ENCODE measurements at places on chromosomes 2 and 18.

- H3K4me1 ChIP-seq, result peaks cover 13% of the 10 kb centered on the region
- no peak for DNase-seq
- no peaks in the 10 kb centered on the region for H3K36me3 ChIP-seq
- no peak overlapping the region for H3K27ac ChIP-seq
- H3K27me3 ChIP-seq, result no peaks in the 10 kb centered on the region
- H3K4me3 ChIP-seq, result no peak overlapping the region
These were observed 84.3 kb upstream of the FZD7 start for GRCh38 chr2:201949181-201949926.

GRCh38 chr2:217393585-217394032, 533.7 kb upstream of the TNP1 start:
- no peak overlapping the region for H3K27ac ChIP-seq
- no peak overlapping the region for H3K4me3 ChIP-seq
- H3K36me3 ChIP-seq, result peaks cover 12% of the 10 kb centered on the region
- peaks cover 2% of the 10 kb centered on the region for H3K27me3 ChIP-seq

DNA sequence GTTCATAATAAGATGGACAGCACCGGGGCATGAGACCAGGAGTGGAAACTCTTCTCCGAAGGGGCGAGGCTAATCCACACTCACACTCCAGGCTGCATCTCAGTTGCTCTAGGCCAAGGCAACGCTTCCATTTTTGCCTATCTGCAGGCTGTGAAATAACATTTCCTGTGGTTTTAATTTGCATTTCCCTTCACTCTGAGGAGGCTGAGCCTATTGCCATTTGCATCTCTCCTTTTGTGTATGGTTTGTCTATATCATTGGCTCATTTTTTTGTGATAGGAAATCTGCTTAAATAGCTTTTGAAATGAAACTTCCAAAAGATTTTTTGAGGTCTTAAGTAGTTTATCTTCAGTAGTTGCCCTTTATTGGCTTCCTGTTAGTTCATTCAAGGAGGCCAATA, 57.6 kb downstream of the TPGS2 start:
- H3K36me3 ChIP-seq, result no peaks in the 10 kb centered on the region
- peaks cover 8% of the 10 kb centered on the region for H3K4me1 ChIP-seq
- H3K27ac ChIP-seq, result no peak overlapping the region
- H3K27me3 ChIP-seq, result peaks cover 4% of the 10 kb centered on the region
- DNase-seq, result no peak

DNA sequence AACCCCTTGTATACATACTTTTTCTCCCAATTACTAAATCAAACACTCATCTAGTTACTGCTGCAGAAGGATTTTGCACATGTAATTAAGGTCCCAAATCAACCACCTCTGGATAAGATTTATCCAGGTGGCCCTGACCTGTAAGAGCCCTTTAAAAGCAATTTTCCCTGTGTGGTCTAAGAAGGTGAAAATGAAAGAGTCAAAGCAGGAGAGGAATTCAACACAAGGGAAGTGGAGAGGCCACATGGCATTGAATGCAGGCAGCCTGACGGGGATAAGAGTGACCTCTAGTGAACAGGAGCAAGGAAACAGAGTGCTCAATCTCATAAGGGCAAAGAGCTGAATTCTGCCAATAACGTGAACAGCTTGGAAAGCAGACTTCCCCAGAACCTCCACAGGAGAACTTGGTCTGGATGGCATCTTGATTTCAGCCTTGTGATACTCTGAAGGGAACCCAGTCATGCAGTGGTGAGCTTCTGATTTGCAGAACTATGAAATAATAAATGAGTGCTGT, 27.2 kb downstream of the PPP3R1 start:
- peaks cover 27% of the 10 kb centered on the region for H3K4me1 ChIP-seq
- H3K36me3 ChIP-seq, result peaks cover under 1% of the 10 kb centered on the region
- no peaks in the 10 kb centered on the region for H3K27me3 ChIP-seq
- H3K4me3 ChIP-seq, result no peak overlapping the region

DNA sequence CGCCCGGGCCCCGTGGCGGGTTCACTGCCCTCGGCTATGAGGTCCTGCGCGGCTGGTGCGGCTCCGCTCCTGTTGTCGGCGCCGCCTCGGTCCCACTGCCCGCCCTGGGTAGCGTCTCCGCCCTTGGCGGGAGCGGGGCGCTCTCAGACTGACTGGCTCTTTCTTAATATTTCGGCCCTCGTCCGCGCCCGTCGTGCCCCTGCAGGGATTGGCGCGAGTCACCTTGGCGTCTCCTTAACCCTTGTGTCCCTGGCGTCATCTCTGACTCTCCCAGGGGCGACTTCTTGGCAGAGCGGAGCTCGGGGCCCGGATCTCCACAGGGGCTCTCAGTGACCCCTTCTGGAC, 1.3 kb downstream of the PTMA start:
- peaks cover 31% of the 10 kb centered on the region for H3K27me3 ChIP-seq
- peak overlapping the region; percentile 72 for H3K27ac ChIP-seq
- DNase-seq, result no peak

- H3K27me3 ChIP-seq, result peaks cover 7% of the 10 kb centered on the region
- peak; percentile 95 for DNase-seq
- peak within 1 kb of the TSS; percentile 65 for H3K4me3 ChIP-seq
- no peaks in the 10 kb centered on the region for H3K36me3 ChIP-seq
These were observed at the start of gene ALK for GRCh38 chr2:29921560-29921915. ALK (minus strand) TSS chr2:29921586; CDS start chr2:29920659, 927 bp downstream.

GRCh38 chr2:128305555-128306080, 13.1 kb downstream of the HS6ST1 start:
- no peak overlapping the region for H3K4me3 ChIP-seq
- H3K4me1 ChIP-seq, result peaks cover 7% of the 10 kb centered on the region
- peaks cover 6% of the 10 kb centered on the region for H3K27me3 ChIP-seq
- no peak for DNase-seq
- no peak overlapping the region for H3K27ac ChIP-seq
- peaks cover 3% of the 10 kb centered on the region for H3K36me3 ChIP-seq
